Inflammatory macrophage (primary cell): ENCODE measurements at places on chromosomes 2 and 18.
A peak's percentile ranks its signal among the peaks of the same experiment; 100 is the strongest.

- no peak for DNase-seq
These were observed 640 bp downstream of the SPTBN1 start for GRCh38 chr2:54456612-54457322.

DNA sequence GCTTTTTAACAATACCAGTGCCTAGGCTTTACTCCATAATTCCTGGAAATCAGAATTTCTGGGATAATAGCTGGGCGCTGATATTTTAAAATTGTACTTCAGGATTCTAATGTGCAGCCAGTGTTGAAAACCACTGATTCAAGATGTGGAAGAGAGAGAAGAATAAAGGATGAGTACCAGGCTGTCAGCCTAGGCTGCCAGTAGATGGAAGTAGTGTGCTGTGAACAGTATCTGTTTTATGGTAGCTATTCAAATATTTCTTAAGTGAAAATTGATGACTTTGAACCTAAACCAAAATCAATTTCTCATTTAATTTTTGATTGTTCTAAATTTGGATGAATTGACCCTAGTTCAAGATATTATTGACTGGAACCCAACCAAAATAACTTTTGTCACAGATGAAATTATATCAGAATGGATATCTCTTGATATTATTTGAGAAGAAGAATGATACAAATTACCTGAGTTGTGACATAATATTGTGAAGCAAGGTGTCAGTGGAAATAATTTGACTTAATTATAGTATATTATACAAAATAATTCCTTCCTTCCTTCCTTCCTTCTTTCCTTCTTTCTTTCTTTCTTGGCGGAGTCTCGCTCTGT, 88.0 kb downstream of the COMMD1 start:
- DNase-seq: peak; percentile 62

DNA sequence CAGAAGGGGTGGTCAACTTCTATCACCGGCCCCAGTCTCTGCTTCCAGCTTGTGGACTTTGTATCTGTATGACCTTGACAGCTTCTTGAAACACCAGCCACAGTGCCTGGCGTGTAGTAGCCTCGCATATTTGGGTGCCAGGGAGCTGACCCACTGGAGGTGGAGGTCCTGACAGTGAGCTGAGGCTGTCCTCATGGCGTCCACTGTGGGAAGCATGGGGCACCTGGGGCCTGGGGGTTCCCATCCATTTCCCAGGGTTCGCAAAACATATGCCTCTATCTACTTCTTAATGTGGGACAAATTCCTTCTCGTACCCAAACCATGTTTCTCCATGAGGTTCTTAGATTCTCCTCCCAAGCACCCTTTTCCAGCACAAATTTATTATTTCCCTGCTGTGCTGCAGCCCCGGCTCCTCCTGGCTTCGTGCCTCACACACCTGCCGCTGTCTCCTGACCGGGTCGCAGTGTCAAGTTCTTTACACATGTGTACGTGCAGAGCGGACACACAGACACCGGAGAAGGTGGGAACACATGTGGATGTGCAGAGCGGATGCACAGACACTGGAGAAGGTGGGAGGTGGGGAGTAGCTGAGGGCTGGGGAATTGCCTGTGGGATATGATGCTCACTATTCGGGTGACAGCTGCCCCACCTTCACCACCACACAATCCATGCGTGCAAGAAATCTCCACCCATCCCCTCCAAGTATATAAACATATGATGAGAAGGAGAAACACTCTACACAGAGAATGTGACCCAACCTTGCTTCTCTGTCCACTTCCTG, 23.4 kb downstream of the TMEM18 start:
- DNase-seq: no peak

DNA sequence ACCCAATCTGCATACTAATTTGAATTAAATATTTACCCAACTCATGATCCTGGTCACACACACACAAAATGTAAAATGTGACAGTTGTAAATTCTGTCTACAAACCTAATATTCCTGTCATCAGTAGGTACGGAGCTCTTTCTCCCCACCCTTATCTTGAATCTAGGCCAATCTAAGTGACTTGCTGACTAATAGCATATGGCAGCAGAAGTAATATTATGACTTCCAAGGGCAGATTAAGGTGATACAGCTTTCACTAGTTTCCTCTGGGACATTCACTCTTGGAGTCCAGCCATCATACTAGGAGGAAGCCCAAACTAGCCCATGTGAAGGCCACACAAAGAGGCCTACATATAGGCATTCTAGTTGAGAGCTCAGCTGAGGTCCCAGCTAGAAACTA, 89.4 kb downstream of the TMEM131 start:
- DNase-seq: no peak

- DNase-seq: peak; percentile 11
These were observed 223.7 kb downstream of the SOX11 start for GRCh38 chr2:5915881-5916310.

DNA sequence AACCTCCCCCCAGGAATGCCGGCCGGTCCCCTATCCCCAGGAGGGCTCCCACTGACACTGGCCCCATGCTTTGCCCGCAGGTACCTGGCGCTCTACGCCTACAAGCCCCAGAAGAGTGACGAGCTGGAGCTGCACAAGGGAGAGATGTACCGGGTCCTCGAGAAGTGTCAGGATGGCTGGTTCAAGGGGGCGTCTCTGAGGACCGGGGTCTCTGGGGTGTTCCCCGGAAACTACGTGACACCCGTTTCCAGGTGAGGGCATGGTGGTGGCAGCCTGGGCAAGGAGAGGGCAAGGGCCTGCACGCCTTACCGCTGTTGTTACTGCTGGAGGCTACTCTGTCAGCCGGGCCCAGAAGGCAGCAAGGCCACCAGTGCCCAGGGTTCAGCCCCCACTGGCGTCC, 181.3 kb downstream of the SEPTIN10 start:
- no peak for DNase-seq

GRCh38 chr2:122519366-122519765, 763.9 kb downstream of the TSN start:
- DNase-seq: no peak

GRCh38 chr18:41464278-41464677, 490.8 kb upstream of the PIK3C3 start:
- no peak for DNase-seq

DNA sequence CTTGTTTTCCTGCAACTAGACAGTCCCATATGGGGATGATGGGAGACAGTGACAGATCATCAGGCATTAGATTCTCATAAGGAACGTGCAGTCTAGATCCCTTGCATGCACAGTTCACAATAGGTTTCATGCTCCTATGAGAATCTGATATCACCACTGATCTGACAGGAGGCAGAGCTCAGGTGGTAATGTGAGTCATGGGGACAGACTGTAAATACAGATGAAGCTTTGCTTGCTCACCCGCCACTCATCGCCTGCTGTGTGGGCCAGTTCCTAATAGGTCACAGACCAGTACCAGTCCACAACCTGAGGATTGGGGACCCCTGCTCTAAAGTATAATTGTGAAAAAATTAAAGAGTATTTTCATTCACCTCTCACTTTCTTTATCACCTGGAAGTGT, 23.6 kb upstream of the RAB1A start:
- no peak for DNase-seq

- DNase-seq: no peak
These were observed 30.2 kb downstream of the RMND5A start for GRCh38 chr2:86750240-86750839.

DNA sequence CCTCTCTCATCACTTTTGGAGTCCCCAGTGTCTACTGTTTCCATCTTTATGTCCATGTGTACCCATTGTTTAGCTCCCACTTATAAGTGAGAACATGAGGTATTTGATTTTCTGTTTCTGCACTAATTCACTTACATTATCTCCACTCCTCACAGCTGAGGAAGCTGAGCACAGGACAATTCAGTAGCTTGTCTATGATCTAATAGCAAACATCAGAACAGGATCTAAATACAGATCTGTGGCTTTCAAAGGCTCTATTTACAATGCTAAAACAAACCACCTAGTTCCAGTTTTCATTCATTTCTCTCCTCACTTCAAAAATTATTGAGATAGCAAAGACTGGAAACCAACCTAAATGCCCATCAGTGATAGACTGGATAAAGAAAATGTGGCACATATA, 52.0 kb upstream of the DDX18 start:
- DNase-seq: no peak

- no peak for DNase-seq
These were observed 103.5 kb downstream of the CPO start for GRCh38 chr2:207042841-207043240.

GRCh38 chr2:127014630-127015029, 92.3 kb downstream of the BIN1 start:
- peak; percentile 81 for DNase-seq

GRCh38 chr18:27008575-27008974, 143.1 kb upstream of the AQP4 start:
- no peak for DNase-seq

- no peak for DNase-seq
These were observed 114.0 kb downstream of the ACAA2 start for GRCh38 chr18:49699303-49699702.

- peak; percentile 83 for DNase-seq
These were observed 17.0 kb upstream of the NFATC1 start for GRCh38 chr18:79378536-79379250.

GRCh38 chr2:223217373-223217772, 165.4 kb downstream of the KCNE4 start:
- no peak for DNase-seq

GRCh38 chr2:31266804-31267203, 32.9 kb downstream of the EHD3 start:
- no peak for DNase-seq

GRCh38 chr2:117068371-117068770, 746.1 kb upstream of the DDX18 start:
- no peak for DNase-seq

- no peak for DNase-seq
These were observed 62.8 kb downstream of the NBEAL1 start for GRCh38 chr2:203077451-203077850.

GRCh38 chr18:11327391-11328009, 178.1 kb upstream of the PIEZO2 start:
- no peak for DNase-seq

DNA sequence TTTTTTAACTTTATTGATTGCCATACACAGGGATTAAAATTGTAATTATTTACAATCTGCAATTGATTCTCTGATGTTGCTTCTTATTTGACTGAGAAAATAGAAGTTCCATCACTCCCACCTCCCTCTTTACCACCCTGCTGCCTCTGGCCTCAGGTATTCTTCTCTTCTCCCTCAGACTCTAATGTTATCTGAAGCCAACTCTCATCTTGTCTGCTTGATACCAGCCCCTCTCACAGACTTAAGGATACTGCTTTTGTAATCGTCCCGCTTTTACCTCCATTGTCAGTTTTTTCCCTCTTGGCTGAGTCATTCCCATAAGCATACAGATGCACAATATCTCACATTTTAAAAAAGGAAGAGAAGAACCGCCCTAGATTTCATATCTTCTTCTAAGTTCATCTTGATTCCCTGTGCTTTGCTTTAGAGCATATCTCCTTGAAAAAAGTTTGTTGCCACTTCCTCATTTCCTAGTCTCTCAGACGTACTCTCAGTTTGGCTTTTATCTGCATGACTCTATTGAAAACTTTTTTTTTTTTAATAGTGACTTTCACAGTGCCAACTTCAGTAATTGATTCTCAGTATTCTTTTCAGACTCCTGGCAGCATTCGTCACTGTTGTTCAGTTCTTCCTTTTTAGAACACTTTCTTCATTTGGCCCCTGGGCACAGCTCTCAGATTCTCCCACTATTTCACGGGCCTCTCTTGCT, 31.1 kb downstream of the SPAG16 start:
- no peak for DNase-seq

DNA sequence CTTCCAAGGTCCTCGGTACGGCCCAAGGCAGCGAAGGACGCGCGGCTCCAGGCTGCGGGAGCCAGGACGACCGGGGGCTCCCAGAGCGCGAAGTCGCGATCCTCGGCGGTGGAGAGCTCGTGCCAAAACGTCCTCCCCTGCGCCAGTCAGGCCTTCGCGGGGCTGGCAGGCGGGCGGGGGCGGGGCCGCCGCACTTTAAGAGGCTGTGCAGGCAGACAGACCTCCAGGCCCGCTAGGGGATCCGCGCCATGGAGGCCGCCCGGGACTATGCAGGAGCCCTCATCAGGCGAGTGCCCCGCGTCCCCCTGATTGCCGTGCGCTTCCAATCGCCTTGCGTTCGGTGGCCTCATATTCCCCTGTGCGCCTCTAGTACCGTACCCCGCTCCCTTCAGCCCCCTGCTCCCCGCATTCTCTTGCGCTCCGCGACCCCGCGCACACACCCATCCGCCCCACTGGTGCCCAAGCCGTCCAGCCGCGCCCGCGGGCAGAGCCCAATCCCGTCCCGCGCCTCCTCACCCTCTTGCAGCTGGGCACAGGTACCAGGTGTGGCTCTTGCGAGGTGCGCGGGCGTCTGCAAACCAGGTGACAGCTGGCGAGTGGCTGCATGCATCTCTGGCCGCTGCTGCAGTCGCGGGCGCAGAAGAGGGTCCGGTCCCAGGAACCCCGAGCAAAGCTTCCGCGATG, at the start of gene CIDEA:
CIDEA (plus strand) TSS at position 226 of the 684 bp plus-strand sequence; CDS start at position 249, 23 bp downstream.
- DNase-seq: no peak

DNA sequence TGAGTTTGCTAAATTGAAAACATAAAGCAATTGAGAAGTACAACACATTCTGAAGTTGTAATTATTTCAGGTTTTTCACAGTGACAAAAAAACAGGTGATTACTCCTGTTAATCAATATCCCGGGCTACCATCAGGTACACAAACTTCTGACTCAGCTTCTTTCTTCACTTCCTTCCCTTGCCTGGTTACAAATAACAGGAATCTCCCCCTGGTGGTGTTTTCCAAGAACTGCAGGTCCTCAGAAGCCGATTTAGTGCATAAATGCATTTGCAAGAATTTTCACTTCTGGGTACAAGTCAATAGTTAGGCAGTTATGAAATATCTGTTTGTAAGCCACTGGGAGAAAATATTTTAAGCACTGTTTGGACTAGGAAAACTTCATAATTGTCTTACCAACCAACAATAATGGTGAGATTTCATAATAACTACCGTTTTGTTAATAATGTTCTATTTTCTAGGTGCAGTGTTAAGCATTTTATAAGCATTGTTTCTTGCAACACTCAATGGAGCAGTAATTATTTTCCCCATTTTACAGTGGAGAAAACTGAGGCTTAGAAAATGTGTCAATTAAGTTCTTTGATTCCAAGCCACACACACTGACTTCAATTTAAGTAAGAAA, 12.4 kb upstream of the GMCL1 start:
- DNase-seq: peak; percentile 90

- no peak for DNase-seq
These were observed 209.8 kb downstream of the NEDD4L start for GRCh38 chr18:58253871-58254270.

DNA sequence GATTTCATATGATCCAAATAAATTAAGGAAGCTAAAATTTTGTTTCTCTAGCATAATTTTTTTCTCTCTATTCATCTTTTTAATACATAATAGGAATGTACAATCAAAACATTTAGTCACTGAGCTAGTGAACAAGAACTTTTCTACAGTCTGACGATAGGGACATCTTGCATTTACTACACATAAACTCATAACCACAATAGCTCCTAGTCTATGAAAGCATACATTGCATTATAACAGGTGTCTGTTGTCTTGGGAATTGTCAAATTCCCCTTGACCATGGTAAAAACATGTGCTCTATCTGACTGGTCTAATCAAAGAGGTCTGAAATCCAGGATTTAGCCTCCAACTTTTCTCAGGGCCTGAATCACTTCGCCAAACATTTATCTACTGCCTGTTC, 144.8 kb downstream of the FAM124B start:
- no peak for DNase-seq

GRCh38 chr18:35038029-35038428, 3.2 kb upstream of the MAPRE2 start:
- DNase-seq: no peak

GRCh38 chr2:96524482-96525210, 11.9 kb upstream of the ARID5A start:
- DNase-seq: no peak

GRCh38 chr2:51638811-51639210, 606.9 kb upstream of the NRXN1 start:
- no peak for DNase-seq

- no peak for DNase-seq
These were observed 36.4 kb upstream of the ZCCHC2 start for GRCh38 chr18:62486290-62486964.
